ENCODE measurements at places on chromosomes 7 and 10.

DNA sequence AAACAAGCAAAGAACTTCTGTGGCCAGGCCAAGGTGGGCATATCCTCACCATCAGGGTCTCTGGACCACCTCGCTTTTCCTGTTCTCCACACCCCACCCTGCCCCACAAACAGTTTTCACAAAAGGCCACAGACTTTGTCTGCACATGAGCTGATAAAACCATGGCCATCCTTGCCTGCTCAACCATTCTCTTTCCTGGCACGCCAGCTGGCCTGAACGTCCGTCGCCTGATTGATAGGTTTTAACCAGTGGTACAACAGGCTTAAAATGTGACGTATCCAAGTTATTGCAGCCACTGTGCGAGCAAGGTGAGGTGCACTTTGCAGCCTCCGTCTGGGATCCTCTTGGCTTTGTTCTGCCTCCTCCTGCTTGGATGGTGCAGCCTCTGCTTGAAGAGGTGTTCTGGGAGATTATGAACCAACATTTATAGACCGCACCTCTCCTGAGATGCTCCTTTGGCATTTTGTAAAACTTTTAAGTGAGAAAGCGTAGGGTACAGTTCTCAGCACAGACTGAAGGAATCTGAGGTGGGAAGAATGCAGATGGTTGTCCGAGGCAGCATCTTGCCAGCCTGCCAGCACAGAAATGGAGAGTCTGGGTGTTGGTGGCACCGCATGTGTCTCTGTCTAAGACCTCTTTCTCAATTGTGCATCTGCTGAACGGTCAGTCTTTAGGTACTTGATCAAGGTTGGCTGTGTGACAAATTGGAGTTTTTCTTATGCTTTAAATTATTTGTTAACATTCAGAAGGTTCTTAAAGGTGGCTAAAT is 288.3 kb downstream of the CELF2 start:
- no peak for DNase-seq

GRCh38 chr7:43249823-43250145 is 137.3 kb downstream of the HECW1 start:
- DNase-seq, result no peak

DNA sequence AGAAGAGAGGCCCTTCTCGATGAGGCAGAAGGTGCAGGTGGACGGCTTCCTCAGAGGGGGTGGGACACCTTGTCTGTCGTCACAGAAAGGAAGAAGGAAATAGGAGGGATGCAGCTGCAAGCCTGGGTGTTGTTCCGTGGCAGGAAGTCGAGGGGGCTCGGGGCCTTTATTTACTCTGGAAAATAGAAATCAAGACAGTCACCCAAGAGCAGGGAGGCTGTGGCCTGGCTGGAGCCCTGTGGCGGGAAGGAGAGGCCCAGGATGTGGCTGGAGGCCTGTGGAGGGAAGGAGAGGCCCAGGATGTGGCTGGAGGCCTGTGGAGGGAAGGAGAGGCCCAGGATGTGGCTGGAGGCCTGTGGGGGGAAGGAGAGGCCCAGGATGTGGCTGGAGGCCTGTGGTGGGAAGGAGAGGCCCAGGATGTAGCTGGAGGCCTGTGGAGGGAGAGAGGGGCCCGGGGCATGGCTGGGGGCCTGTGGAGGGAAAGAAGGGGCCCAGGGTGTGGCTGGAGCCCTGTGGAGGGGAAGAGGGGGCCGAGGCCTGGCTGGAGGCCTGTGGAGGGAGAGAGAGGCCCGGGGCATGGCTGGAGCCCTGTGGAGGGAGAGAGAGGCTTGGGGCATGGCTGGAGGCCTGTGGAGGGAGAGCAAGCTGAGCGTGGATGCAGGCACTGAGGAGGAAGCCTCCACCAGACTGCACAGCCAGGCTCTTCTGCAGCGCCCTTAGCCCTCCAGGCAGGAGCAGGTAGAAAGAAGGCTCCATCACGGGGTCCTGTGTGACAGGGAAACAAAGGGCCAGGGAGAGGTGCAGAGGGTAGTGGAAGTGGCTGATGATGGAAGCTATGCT is 97.3 kb upstream of the SFMBT2 start:
- DNase-seq, result no peak

GRCh38 chr10:123287594-123288247 is 133.5 kb downstream of the BUB3 start:
- DNase-seq, result no peak

- DNase-seq, result no peak
Observed at GRCh38 chr7:71652510-71652909, 520.6 kb downstream of the GALNT17 start.

DNA sequence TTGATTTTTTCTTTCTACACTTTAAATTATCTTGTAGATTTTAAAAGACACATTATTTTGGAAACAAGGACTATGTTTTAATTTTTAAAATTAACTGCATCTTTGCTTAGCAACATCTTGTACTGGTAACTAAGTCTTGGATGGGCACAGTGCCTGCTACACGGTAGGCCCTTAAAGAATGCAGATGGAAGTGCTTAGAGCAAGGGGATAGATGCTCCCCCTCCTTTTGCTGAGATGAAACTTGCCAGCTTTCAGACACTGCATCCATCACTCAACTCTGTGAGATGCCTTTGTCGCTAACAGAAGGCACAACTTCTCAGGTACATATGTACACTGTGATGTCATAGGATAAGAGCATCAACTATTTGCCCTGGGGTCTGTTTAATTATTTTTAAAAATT is 103.9 kb downstream of the LRRC18 start:
- DNase-seq, result no peak

DNA sequence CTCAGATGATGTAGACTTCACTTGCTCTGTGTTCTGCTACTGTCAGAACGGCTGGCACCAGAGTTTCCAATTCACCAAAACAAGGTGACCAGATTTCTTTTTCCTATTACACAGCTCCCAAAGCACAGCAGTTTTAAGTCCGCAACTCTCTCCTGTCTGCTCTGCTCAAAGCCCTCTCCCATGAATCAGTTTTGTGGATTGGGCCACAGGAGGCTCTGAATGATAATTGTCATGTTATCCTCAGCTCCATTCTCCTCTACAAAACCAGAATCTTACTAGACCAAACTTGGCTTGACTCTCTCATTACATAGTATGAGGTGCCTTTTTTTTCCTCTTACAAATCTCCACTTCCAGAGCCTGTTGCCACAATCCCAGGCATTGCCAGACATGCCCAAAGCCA is 223.5 kb downstream of the SNX13 start:
- no peak for DNase-seq

GRCh38 chr7:17944720-17945119 is 4.4 kb upstream of the SNX13 start:
- DNase-seq, result no peak
